ENCODE measurements at places on chromosomes 7 and 10.

DNA sequence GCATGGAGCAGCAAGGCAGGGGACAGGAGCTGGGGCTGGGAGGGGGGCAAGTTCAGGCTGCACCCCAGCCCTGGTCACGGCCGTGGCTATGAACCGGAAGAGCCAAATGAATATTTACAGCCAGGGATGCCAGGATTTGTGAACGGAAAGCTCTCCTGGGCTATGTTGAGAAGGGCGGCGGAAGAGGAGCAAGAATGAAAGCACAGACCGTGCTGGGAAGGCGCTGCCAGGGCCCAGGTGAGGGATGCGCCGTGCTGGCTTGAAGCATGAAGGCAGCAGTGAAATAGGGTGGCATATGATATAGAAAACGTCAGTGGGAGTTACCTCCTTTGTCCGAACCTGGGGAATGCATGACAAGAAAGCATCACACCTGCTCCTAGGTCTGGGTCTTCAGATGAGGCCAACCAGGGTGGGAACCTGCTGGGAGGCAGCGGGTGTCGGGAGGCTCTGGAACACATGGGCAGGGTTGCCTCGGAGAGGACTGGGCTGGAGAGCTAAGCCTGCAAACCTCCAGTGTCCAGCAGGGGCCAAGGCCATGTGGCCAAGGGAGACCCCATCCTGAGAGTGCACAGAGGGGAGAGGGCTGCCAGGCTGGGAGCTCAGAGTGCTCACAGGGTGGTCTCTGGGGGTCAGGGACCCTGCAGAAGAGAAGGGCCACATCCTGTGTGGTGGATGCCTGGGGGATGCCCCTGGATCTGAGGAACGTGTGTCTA is 120.6 kb upstream of the TCERG1L start:
- no peak for DNase-seq

DNA sequence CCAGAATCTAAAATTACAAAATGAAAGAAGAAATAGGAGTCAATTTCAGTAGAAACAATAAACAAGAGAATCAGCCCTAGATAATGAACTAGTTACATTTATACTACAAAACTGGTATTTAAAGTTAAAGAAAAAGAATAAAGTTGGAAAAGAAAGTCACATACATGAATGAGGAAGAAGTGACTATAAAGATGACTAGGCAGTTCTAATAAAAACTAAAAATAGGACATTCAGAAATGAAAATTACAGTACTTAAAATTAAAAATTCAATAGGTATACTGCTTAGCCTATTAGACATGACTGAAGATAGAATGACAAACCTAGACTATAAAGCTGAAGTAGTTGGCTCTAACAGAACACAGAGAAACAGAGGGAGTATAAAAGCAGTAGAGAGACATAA is 108.8 kb downstream of the AHR start:
- no peak for DNase-seq

GRCh38 chr7:108205311-108205710 is 75.2 kb upstream of the LAMB4 start:
- no peak for DNase-seq

GRCh38 chr10:132386419-132386831 is 10.6 kb upstream of the PWWP2B start:
- DNase-seq, result no peak

DNA sequence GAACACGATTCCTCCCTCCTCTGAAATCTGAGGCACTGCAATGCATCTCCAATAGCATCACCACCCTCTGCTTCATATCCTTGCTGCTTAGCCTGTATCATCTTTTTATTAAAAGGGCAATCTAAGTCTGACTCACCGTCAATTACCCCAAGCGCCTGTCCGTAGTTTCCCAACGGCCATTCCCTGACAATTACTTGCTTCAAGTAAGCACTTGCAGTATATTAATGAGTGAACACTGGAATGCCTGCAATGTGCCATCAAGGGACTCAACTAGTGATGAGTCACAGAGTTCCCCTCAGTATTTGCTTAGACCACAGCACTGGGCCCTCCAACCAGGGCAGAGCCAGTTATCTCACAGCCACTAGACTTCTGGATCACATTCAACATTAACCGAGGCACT is 19.5 kb upstream of the PPP1R3C start:
- DNase-seq, result peak; percentile 14

DNA sequence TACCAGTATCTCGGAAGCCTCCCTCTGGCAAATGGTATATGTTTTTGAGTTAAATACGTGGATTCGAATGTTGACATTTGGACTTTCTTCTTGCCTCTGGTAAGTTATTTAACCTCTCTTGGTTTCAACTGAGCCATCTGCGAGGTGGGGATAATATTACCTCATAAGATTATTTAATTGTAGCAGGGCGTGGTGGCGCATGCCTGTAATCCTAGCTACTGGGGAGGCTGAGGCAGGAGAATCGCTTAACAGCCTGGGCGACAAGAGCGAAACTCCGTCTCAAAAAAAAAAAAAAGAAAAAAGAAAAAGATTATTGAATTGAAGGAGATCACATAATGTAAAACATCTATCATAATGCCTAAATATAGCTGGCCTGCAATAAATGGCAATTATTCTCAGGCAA is 396 bp upstream of the TAF5 start:
- no peak for DNase-seq

DNA sequence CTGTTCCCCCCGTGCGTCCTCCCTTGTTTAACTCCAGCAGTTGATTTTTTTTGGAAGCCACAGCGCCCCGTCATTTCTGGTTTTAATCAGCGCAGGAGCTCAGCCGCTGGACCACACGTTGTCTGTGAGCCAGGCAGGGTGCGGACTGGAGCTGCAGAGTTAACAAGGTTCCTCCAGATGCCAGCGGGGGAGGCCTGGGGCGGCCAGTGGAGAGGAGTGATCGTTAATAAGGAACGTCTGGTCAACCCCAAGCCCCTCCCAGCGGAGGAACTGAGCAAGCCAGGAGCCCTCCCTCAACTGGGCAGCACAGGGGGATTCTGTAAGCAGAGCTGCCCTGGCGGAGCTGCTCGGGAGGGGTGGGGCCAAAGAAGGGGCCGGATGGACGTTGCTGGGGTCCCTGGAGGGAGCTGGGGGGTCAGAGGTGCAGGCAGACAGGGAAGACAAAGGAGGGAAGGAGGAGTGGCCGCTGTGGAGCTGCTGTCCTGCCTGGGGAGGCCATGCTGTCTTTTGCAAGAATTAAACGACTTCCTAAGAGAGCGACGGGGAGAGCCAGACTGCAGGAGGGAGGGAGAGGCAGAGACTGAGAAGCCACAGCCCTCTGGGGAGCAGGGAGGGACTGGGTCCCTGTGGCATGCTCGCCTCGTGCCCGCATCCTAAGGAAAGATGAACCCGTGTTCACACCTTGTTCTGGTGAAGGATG is 537.1 kb upstream of the FOXK1 start:
- no peak for DNase-seq

GRCh38 chr10:73771722-73772280 is 10.0 kb upstream of the CHCHD1 start:
- peak; percentile 88 for DNase-seq

DNA sequence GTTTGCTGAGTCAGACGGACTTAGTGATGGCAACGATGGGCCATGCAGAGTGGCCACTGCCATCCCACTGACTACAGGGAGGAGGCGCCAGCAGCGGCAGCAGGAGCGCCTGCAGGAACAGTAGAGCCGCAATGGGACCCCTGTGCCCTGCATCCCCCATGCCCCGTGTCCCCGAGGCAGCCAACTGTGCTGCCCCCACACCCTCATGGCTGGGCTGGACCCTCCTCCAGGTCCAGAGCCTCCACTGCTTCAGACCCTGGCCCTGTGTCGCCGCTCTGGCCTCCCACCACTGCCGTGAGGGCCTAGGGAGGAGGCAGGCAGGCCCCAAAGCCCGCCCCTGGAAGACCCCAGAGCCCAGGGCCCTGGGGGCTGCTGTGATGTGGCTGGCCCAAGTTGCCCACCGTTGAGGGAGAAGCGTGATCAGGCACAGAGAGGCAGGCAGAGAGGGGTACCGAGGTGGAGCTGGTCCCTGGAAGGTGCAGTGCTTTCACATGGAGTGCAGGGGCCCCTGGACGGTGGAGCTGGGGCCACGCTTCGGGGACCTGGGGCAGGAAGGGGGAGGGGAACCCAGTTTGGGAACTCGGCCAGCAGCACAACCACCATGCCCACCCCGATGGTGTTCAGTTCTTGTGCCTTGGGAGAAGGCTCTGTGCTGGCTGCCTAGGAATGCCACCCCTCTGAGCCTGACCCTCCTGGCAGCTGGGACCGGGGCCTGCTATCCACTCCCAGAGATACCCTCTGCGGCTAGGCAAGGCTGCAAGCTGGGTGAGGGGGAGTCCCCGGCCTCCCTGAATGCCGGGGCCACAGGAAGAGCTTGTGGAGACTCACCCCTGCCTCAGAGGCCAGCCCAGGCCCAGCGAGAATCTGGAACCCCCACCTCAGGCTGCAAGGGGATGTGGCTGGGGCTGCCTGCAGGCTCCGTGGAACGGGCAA is 32.6 kb downstream of the DKK1 start:
- no peak for DNase-seq

DNA sequence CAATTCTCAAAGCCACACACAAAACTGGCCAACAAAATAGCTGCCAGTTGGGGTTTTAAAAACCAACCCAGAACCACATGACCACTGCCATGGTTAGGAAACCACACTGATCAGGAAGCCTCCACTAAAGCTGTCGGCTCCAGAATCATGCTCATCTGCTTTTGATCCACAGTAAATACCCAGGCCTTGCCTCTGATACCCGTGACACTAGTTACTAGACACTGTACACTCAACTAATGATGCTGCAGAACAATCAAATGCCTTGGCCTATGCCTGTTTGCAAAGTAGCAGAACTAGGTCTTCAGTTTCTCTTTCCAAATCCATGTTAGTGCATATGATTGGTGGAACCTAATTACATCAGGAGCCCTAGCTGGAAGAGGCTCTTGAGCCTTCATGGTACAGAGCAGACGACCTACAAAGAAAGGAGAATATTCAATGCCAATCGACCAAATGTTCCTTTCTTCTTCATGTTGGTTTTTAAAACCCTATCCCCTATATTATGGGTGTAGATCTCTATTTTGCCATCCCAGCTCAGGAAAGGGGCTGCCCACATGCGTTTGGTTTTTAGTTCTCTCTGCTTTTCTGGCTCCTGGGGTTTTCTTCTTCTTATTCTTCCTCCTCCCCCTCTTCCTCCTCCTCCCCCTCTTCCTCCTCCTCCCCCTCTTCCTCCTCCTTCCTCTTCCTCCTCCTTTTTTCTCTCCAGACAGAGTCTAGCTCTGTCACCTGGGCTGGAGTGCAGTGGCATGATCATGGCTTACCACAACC is 76.6 kb downstream of the CNNM2 start:
- DNase-seq, result no peak

DNA sequence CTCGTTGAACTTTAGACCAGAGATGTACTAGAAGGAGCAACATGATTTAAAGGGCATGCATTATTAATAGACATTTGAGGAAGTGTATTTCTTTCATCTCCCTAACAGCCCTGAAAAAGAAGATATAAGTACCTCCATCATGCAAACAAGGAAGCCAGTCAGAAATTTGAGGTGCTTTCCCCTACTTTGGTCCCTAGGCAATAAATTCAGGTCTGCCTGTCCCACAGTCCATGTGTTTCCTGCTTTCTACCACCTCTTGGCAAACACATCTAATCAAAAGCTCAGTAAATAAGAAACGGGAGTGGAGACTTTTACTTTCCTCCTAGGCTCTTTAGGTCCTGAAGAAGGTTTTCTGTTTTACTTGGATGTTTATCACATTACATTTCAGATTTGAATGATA is 5.2 kb upstream of the SEMA3C start:
- DNase-seq, result no peak

DNA sequence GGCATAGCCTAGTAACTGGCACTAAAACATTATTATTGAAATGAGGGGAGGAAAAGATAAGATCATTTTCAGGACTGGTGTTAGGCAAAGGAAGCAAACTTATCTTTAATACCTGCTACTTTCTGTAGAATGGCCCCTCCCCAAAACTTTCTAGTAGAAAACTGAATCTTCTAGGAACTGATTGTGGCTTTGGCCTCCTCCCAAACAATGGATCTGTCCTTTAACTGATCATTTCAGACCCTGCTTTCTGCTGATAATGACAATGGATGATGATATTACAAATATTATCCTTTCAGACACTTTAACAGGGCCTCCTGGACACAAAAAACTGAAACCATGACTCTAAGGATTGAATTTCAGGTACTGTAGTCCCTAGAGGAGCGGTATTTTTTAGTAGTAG is 55.1 kb downstream of the EZH2 start:
- no peak for DNase-seq

GRCh38 chr10:125064681-125065492 is 95.5 kb downstream of the CTBP2 start:
- peak; percentile 53 for DNase-seq

GRCh38 chr10:47082055-47082784 is 171.0 kb downstream of the PTPN20 start:
- no peak for DNase-seq

- no peak for DNase-seq
These were observed 36.5 kb upstream of the TNKS2 start for GRCh38 chr10:91761721-91762120.

DNA sequence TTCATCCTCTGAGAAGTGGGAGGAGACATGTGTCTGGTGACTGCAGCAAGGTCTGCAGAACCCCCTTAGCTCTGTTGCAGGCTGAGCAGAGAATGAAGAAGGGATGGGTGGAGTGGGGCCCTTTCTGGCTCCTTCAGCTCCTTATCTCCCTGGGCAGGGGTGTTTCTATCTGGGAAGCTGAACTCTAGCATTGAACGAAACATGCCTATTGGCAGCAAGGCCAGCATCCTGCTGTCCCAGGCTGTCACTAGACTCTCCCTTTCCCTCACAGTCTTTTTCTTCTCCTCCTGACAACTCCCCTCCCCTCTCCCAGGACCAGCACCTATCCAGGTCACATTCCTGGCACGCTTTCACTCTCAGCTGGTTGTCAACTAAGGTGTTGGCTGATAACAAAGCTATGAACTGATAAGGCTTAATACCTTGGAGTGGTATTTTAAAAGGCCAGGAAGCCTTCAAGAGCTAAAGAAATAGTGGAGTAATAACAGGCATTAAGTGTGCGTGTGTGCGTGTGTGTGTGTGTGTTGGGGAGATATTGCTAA is 128.8 kb upstream of the FZD8 start:
- DNase-seq, result no peak

- DNase-seq, result no peak
These were observed 125.9 kb upstream of the NOBOX start for GRCh38 chr7:144529269-144529926.

- DNase-seq, result no peak
These were observed 8.8 kb upstream of the ZNF503 start for GRCh38 chr10:75410132-75411005.
